Calu3 (cell line): ENCODE measurements at places on chromosomes 3 and 15.

DNA sequence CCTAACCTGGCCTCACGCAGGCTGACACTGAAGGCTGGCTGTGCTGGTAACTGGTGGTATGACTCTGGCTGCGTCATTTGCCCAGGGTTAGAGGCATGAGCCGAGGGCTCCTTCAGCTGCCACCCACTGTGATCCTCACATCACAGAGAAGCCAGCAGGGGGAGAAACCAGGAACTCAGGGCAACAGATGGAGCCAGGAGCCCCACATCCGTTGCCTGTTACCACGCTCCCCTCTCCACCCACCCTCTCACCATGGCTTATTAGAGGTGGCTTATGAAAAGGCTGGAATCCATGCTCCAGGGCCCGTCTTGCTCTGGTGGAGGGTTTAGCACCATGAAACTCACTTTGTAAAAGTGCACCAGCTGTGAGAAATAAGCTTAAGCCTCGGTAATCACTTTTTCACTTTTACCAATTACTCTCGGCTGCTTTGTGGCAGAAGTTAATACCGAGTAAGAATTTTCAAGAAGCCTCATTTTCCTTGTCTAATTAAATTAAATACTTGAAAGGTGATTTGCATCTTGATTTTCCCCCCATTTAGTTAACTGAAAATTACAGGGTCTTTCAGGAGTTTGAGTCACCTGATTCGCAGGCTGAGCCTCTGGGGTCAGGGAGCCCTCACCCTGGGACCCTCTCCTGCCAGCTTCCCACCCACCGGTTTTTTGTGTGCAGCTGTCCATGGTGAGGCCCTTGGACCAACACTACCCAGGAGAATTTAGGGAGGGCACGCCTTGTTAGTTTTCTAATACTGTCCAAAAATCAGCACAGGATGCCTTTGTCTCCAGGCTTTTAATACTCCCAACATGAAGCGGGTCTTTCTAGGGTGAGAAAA lies 60.9 kb downstream of the ASB7 start:
- DNase-seq = peak; percentile 40

- DNase-seq = no peak
Measured at GRCh38 chr3:176055836-176056235, 1141.4 kb downstream of the TBL1XR1 start.

DNA sequence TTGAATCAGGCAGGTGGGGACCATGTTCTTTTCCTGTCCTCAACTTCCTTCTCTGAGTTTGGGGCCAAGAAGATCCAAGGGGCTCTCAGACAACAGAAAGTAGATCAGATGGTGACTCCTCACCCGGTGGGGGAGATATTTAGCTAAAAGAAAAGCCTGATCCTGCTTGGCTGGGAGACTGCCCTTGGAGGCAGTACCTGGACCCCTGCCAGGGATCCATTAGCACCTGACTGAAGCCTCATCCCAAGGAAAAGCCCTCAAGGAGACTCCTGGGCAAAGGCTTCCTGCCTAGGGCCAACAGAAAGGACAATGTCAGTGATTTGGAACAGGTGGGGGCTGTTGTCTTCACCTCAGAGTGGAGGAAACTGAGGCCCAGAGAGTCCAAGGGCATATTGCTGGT lies 33.5 kb upstream of the HHATL start:
- no peak for DNase-seq

DNA sequence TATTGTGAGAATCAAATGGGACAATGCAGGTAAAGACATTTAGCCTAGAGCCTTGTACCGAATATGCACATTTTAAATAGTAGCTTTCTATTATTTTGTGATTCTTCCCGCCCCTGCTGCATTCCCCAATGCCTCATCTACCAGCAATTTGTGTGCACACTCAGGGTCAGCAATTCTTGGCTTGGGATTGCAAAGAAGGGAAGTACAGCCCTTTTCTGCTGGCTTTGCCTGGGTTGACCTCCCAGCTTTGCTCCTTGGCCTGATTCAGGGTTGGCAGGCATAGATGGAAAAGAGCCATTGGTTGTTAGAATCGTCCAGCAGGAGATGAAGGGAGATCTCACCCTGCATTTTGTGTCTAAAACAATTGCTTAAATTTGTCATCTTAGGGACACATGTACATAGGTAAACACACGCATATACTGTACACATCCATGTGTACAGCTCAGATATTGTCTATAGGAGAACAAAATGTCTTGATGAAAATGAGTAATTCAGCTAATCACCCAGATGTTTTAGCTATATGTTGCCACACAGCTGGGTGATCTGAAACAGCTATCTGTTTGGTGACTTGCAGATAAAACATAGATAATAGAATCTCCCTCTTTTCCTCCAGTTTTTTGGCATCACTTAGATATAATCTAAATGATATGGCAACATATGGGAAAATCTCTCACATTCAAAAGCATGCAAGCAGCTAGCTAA lies 340.9 kb upstream of the TBL1XR1 start:
- no peak for DNase-seq

- DNase-seq = peak; percentile 13
Measured at GRCh38 chr3:58672451-58672850, 5.9 kb upstream of the FAM3D start.

- DNase-seq = no peak
Measured at GRCh38 chr15:43168192-43169107, 16.8 kb upstream of the CCNDBP1 start.

DNA sequence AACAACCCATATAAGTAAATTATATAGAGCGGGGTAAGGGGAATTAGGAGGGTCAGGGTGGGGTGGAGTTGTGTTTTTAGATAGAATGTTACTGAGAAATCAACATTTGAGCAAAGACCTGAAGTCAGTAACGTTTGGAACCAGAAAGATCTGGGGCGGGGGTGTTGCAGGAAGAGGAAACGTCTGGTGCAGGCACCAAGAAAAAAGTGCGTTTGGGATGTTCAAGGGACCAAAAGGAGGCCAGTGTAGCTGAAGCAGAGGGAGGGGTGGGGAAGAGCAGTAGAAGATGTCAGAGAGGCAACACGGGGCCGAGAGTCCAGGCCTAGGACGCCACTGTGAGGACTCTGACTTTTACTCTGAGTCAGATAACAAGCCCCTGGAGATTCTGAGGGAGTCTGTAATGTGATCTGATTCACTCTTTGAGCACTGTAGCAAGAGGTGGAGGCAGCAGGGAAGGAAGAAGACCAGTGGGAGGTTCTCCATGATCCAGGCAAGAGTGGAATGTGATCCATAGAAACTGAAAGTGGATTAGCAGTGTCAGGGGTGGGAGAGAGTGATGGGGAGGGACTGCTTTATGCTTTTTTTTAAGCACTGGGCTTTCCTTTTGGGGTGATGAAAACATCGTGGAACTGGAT lies 179.3 kb upstream of the CHRM5 start:
- no peak for DNase-seq

DNA sequence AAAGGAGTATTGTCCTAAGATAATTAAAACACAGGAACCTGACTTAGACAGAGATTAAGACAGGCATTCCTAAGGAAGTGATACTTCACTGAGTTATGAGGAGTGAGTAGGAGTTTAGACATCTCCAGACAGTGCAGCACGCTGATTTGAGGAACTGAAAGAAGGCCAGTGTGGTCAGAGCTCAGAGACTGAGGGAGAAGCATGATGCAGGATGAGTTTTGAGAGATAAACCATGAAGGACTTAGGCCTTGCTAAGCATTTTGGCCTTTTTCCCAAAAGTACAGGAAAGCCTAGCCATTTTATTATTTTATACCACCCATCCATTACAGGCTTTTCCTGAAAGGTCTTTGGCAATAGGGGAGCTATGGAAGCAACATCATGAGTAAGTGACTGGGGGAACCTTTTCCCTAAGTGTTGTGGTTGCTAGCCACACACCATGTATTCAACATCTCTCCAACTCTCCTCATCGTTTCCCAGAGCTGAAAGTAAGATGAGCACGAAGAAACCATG lies 375.6 kb upstream of the TPRG1 start:
- no peak for DNase-seq
